ENCODE measurements at places on chromosomes 12 and 14. TPM values are rescaled to one million over a fixed set of nuclear protein-coding genes. Genes with fewer than 3 reads are reported as not detected.

Gene AMN
- total RNA-seq: 19.8 TPM

Gene CISTR
- total RNA-seq: not detected

Gene IRF2BPL
- 50.6 TPM for total RNA-seq

Gene CCDC88C
- 34.1 TPM for total RNA-seq

Gene BCAT1
- 82.5 TPM for total RNA-seq

Gene SIRT4
- 2.4 TPM for total RNA-seq

Gene MIP
- total RNA-seq: not detected

Gene ANKS1B
- total RNA-seq: 5.3 TPM

Gene AHNAK2
- 13.7 TPM for total RNA-seq

Gene P3H3
- total RNA-seq: 9.7 TPM

Gene GRIP1
- 5.2 TPM for total RNA-seq

Gene TAS2R46
- 1.3 TPM for total RNA-seq

Gene FAM222A
- total RNA-seq: 6.2 TPM

Gene MUCL1
- not detected for total RNA-seq

Gene TMEM121
- total RNA-seq: 1.5 TPM

Gene KCNA1
- total RNA-seq: not detected

Gene RBM25
- total RNA-seq: 70.1 TPM

Gene SYNE3
- total RNA-seq: 19.3 TPM

Gene FZD10
- 0.84 TPM for total RNA-seq

Data from upper lobe of right lung (tissue), 1 donor.